AG04450 (cell line): ENCODE measurements at places on chromosomes 2 and 18.

DNA sequence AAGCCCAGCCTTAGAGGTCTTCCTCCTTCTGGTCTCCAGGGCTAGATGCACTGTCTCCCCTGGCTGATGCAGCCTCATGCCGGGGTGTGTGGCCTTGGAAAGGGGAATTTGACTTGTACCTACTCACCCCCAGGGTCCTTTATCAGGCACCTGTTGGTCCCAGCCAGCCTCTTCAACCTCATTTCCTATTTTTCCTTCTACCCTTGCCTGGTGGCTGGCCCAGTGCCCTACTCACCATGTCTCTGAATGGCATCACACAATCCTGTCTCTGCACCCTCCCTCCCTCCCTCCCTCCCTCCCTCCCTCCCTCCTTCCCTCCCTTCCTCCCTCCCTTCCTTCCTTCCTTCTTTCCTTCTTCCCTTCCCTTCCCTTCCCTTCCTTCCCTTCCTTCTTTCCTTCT lies 17.1 kb upstream of the ST3GAL5 start:
- no peak for DNase-seq

GRCh38 chr18:36281936-36282335 lies 15.6 kb upstream of the FHOD3 start:
- DNase-seq, result no peak

- DNase-seq, result no peak
Observed at GRCh38 chr2:147619808-147620207, 225.0 kb upstream of the ACVR2A start.

DNA sequence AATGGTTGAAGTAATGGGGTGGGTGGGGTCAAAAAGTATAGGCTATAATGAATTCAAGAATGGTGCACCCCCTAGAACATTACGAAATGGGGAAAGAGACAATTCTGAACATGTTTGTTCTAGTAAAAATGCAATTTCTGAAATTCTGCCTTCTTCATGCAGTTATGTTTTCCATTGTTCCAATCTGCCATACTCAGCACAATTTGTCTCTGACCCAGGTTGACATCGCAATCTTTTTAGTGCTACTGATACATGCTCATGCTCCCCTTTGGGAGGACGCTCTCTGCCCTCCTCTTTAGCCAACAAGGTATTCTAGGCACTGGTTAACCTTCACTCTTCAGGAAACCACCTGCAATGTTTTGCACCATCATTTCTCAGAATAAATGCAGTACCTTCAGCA lies 1303.9 kb upstream of the PIK3C3 start:
- DNase-seq, result no peak

DNA sequence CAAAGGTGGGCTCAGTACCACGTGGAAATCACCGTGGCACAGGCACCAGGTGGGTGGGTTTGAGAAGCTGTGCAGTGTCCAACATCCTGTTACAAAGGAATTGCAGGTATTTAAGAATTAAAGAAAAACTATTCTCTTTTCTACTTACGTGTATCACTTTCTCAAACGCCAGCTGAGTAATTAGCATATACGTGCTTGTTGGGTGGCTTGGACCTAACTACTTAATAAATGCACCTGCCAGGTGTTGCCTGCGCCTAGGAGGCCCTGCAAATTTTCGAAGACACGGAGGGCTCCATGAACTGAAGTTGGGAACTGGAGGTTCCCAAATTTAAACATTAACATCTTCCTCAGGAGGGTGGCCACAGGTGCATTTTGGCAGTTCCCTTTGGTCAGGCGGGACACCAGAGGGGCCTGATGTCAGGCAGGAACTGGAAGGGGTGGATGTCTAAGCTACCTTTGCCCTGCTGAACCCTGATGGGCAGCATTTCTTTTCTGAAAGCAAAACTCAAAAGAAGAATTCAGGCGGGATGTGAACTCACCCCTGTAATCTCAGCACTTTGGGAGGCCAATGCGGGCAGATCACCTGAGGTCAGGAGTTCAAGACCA lies 84.8 kb downstream of the HS6ST1 start:
- no peak for DNase-seq
